SK-N-MC (cell line): ENCODE measurements at places on chromosomes 16 and 17.

DNA sequence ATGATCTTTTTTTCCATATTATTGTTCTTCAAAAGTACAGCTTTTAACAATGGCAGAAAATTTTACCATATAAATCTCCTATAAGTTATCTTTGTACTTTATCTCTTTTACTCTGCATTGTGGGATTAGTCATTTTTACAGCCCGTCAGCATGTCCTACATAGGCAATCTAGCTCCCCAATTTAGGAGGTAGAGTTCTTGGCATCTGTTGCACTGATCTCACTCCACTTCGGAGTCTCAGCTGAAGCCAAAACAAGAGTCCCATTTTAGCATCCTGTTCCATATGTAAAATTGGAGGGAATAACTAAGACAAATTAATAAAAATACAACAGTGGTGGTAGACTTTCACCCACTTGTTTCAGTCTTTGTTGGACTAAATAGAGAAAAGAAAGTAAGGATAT lies 31.1 kb upstream of the PRSS54 start:
- no peak for DNase-seq

- DNase-seq: no peak
These were observed 5.3 kb downstream of the FAM234A start for GRCh38 chr16:239948-240277.

DNA sequence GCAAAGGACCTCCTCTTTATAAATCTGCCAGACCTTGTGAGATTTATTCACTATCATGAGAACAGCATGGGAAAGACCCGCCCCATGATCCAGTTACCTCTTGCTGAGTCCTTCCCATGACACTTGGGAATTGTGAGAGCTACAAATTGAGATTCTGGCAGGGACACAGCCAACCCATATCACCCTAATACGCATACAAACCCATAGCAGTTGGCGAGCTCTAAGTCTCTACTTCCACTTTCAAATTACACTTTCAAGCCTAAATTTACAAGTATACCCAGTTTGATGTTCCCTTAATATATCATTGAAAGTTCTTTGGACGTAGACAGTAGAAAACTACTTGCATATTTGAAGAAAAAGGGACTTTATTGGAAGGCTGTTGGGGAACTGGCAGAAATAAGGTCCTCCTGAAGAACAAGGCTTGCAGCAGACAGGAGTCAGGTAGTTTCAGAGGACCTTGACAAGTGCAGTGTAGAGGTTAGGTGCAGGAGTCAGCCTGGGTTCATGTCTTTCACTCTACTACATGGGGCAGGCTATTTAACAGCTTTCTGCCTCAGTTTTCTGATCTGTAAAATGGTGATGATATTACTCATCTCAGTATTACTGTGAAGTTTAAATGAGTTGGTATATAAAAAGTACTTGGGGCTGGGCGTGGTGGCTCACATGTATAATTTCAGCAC lies 107.9 kb upstream of the EEF2KMT start:
- DNase-seq: no peak

DNA sequence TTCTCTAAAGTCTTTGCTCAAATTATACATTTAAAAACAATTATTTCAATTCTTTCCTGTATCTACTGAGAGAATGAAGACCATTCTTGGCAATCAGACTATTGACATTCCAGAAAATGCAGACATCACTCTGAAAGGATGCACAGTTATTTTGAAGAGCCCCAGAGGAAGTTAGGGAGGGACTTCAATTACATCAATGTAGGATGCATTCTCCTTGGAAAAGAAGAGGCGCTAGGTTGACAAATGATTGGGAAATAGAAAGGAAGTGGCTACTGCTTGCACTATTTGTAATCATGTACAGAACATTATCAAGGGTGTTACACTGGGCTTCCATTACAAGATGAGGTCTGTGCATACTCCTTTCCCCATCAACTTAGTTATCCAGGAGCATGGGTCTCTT lies 74.3 kb downstream of the SSH2 start:
- DNase-seq: no peak

GRCh38 chr16:65634291-65634690 lies 512.4 kb upstream of the CDH11 start:
- no peak for DNase-seq

DNA sequence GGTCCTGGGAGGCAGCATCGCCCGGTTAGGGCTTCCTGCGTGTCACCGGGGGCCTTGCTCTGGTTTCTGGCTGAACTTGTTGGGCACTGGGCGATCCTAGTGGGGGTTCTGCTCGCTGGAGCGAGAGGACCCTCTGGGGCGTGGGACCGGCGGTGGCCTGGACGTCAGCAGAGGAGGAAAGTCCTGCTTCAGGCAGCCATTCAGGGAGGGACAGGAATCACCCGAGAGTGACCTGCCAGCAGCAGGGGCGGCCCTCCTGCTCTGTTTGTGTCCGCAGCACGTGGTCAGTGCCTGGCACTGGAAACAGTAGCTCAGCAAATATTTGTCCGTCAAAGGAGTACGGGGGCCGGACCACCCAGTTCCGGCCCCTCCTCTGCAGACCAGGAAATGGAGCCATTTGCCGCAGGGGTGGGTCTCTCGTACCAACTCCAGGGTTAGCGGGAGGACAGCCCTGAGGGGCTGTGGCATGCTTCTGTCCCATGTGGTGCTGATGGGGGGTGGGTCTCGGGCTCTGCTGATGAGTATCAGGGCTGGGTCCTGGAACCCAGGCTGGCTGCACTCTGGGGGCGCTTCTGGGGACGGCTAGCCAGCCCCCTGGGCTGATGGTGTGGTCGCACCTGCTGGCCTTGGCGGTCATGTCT lies 48.3 kb downstream of the BAIAP2 start:
- DNase-seq: no peak

- no peak for DNase-seq
These were observed 455 bp downstream of the ATP1B2 start for GRCh38 chr17:7651097-7651664.

GRCh38 chr16:75181630-75182029 lies 25.3 kb downstream of the CTRB2 start:
- DNase-seq: no peak

- no peak for DNase-seq
These were observed 2.4 kb downstream of the AMFR start for GRCh38 chr16:56422896-56423441.

DNA sequence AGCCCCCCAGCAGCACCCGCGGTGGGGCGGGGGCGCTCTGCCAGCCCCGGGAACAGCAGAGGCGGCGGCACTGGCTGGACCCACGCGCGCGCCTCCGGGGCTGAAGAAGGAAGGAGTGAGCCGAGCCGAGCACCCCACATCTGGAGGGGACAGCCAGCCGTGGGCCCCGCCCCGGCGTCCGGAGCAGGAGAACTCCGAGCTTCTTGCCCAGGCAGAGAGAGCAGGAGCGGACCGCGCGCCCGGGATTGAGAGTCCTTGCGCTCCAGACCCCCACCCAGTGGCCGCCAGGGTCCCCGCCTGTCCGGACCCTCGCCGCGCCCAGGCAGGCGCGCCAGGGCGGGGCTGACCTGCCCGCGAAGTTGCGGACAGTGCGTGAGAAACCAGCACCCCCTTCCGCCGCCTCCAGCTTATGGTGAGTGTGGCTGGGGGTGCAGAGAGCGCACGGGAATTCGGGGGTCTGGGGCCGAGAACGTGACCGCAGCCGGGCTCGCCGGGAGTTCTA lies 921.9 kb upstream of the EEF2KMT start:
- DNase-seq: no peak

GRCh38 chr17:16383216-16383615 lies 2.3 kb downstream of the UBB start:
- DNase-seq: no peak

DNA sequence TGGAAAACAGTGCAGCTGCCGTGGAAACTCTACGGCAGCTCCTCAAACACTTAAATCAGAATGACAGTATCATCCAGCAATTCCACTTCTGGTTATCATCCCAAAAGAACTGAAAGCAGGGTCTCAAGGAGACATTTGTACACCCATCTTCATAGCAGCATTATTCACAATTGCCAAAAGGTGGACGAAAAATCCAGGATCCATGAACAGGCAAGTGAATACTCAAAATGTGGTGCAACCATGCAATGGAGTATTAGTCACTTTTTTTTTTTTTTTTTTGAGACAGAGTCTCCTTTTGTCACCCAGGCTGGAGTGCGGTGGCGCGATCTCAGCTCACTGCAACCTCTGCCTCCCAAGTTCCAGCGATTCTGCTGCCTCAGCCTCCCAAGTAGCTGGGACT lies 10.6 kb upstream of the AATK start:
- no peak for DNase-seq

DNA sequence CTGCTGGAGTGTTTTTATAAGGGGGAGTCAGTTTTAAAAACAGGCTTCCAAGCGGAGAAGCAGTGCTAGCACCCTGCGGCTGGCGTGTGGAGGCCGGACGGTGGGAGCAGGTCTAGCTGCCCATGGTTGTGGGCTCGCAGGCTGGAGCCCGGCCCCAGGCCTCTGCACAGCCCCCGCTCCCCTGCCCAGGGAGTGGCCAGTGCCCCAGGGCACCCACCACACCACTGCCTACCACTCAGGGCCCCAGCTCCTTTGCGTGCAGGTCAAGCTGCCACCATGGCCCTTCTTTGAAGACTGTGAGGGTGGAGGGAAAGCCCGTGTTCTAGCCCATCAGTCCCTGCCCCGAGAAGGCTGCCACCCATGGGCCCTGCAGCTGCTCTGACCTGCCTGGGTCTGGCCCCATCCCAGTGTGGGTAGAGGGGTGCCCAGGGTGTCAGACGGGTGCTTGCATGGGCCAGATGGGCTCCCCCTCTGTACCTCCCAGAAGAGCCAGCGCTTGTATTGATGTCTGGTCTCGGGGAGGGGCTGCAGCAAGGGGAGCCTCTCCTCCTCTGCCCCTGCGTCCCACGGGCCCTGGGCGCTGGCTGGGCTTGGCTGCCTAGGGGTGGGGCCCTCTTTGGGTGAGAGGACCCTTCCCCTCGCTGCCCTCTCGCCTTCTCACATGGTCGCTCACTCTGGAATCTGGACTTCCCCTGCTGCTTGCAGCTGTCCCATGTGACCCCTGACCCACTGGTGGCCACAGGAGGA lies 1.5 kb upstream of the NUDT16L1 start:
- no peak for DNase-seq
